Adipocyte (in vitro differentiated cells): ENCODE measurements at places on chromosomes 3 and 15.
A peak's percentile ranks its signal among the peaks of the same experiment; 100 is the strongest.

GRCh38 chr3:168416446-168416845 is 320.7 kb upstream of the GOLIM4 start:
- DNase-seq: no peak

- peak; percentile 90 for DNase-seq
These were observed 30.6 kb downstream of the CMTM7 start for GRCh38 chr3:32421991-32422859.

DNA sequence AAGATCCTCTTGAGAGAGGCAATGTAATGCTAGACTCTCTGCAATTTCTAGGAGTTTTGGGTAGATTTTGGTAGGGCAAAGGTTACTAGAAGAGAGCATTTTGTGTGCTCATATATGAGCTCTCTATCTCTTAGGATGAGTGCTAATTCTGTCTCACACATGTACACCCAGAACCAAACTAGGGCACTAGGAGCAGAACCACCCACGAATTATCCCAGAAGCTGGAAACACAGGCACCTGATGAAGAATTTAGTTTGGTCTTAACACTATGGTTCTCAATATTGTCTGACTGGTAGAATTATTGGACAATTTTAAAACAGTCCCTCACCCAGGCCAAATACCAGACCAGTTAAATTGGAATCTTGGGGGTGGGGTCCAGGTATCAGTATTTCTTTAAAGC is 94.8 kb downstream of the PRICKLE2 start:
- DNase-seq: no peak

- DNase-seq: peak; percentile 95
These were observed 30.0 kb downstream of the NBEAL2 start for GRCh38 chr3:47009225-47010110.
